ENCODE measurements at places on chromosomes 13 and 19.

GRCh38 chr19:41095703-41096102 is 7.5 kb downstream of the CYP2A13 start:
- no peak for DNase-seq

GRCh38 chr13:110713642-110713952 is at the start of gene ING1:
Gene ING1 (plus strand): TSS chr13:110713700. CDS start chr13:110714150, 450 bp downstream.
- no peak for DNase-seq

DNA sequence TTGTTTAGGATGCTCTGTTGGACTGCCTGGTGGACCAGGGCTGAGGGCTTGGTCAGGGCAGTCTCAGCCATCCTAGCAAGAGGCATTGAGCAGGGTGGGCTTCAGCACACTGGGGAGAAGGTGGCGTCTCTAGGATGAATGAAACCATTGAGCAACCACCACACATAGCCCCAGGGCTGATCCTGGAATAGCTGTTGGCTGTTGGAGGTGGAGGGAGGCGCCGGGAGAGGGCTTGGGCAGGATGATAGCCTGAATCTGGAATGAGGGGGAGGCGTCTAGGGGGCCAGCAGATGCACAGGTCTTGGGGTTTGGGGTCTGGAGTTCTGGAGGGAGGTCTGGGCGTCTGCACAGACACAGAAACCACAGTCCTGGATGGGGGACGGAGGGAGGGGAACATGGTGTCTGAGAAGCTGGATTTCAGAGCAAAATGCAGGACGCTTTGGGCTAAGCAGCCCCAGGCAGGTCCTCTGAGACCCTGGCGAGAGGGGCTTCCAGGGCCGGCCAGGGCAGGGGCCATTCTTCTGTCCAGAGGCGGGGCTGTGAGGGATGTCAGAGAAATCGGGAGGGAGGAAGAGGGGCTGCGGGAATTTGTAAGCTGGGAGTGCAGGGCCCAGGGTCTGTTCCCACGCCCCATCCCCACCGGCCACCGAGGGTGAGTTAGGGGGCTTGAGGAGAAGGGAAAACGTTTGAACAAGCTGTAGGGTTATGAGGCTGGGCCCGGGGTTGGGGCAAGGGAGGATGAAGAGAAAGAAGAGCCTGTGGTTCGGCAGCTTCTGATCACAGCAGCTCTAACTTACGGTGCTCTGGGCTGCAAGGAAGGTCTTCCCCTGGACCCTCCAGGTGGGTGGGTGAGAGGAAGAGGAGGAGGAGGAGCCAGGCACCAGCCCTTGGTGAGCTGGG is 5.2 kb downstream of the TRAPPC5 start:
- DNase-seq = peak; percentile 46

DNA sequence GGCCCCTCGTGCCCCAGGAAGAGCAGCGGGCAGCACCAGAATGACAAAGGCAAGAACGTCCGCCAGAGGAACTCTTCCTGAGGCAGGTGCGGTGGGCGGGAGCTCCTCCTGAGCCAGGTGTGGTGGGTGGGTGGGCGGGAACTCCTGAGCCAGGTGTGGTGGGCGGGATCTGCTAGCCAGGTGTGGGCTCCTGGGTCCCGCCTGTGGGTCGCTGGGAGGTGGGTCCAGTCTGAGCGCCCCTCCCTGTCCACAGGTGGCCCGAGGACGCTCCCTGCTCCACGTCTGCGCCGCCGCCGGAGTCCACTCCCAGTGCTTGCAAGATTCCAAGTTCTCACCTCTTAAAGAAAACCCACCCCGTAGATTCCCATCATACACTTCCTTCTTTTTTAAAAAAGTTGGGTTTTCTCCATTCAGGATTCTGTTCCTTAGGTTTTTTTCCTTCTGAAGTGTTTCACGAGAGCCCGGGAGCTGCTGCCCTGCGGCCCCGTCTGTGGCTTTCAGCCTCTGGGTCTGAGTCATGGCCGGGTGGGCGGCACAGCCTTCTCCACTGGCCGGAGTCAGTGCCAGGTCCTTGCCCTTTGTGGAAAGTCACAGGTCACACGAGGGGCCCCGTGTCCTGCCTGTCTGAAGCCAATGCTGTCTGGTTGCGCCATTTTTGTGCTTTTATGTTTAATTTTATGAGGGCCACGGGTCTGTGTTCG is 7.0 kb upstream of the HCN2 start:
- peak; percentile 46 for DNase-seq

- DNase-seq = no peak
Measured at GRCh38 chr13:66305961-66306617, 924.0 kb downstream of the PCDH9 start.

DNA sequence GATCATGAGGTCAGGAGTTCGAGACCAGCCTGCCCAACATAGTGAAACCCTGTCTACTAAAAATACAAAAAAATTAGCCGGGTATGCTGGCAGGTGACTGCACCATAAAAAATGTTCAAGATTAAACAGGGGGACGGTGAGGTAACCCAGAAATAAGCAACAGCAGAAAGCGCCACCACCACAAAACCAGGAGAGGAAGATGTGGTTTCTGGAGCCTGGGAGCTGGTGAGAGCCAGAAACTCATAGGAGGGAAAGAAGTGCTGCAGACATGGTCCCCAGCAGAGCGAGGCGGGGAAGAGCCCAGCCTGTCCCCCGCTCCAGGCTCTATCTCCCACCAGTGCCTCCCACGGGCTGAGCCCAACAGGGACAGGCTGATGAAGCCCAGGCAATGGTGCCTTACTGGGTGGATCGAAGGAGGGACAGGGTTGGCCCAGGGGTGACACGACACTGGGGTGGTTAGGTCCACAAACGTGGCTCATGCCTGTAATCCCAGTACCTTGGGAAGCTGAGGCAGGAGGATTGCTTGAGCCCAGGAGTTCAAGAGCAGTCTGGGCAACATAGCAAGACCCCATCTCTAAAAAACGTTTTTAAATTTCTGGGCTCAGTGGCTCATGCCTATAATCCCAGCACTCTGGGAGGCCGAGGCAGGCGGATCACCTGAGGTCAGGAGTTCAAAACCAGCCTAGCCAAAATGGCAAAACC is 19.0 kb downstream of the SPC24 start:
- DNase-seq = no peak

- DNase-seq = no peak
Measured at GRCh38 chr13:106432636-106433035, 102.8 kb downstream of the EFNB2 start.

DNA sequence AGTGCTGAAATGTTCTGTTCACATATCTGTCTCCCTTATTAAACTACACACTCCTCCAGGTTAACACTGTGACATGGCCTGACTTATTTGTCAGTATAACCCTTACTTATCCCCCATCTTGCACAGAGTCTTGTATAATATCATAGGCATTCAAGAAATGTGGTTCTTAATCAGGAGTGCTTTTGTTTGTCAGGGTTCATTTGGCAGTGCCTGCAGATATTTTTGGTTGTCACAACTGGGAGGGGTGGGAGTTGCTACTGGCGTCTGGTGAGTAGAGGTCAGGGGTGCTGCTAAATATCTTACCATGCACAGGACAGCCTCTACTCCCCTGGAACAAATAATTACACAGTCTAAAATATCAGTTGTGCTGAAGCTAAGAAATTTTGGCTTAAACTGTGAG is 20.4 kb upstream of the OBI1 start:
- no peak for DNase-seq

DNA sequence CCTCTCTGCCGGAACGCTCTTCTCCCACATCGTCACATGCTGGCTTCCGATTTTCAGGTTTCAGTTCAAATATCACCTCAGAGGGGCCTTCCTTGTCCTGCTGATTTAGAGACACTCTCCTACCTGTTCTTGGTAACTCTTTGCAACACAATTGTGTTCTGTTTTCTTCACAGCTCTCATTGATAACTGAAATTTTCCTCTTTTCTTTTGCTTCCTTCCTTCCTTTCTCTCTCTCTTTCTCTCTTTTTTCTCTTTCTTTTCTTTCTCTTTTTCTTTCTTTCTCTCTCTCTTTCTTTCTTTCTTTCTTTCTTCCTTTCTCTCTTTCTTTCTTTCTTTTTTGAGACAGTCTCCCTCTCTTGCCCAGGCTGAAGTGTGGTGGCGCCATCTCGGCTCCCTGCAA is 12.0 kb upstream of the LRRC4B start:
- DNase-seq = no peak

GRCh38 chr13:96033220-96034015 is 19.8 kb downstream of the UGGT2 start:
- DNase-seq = peak; percentile 21

- DNase-seq = no peak
Measured at GRCh38 chr19:12626958-12627357, 16.2 kb downstream of the ZNF791 start.

- DNase-seq = no peak
Measured at GRCh38 chr13:49297338-49297737, 49.6 kb downstream of the CDADC1 start.

- DNase-seq = no peak
Measured at GRCh38 chr13:32135655-32136054, 104.1 kb downstream of the FRY start.

DNA sequence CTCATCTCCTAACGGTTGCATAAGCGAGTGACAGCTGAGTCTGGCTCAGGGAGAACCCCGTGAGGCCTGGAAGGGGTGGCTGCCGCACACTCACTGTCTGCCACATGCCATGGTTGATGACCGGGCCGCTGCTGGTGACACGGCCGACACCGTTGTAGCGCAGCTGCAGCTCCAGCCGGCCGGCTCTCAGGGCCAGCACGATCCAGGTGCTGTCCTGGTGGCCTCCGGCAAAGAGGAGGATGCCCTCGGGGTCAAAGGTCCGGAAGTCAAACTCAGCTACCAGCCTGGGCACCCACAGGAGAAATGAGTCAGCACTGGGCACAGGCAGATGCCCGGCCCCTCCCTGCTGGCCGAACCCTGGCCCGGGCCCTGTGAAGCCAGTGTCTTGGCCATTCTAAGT is 31.7 kb downstream of the GAS6 start:
- DNase-seq = peak; percentile 56

- peak; percentile 55 for DNase-seq
Measured at GRCh38 chr13:48320891-48321510, 17.4 kb downstream of the RB1 start.

GRCh38 chr13:72617186-72617585 is 110.2 kb downstream of the MZT1 start:
- no peak for DNase-seq

GRCh38 chr13:74574964-74575728 is 440.9 kb upstream of the KLF12 start:
- DNase-seq = no peak

DNA sequence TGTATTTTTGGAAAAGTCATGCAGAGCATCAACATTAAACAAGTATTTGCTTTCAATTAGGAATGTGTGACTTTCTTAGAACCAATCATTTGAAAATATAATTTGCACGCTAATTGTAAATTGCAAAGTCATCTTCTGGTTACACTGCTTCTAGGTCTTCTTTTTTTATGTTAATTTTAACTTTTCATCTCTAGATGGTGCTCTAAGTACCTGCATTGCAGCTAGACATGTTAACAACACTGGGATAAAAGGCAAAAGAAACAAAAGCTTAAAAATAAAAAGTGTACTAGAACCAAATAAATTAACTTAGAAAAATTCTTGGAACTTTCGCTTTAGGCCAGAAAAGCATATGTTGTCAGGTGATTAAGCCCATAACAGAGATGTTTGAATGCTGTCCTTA is 2758.2 kb downstream of the PCDH9 start:
- DNase-seq = no peak

DNA sequence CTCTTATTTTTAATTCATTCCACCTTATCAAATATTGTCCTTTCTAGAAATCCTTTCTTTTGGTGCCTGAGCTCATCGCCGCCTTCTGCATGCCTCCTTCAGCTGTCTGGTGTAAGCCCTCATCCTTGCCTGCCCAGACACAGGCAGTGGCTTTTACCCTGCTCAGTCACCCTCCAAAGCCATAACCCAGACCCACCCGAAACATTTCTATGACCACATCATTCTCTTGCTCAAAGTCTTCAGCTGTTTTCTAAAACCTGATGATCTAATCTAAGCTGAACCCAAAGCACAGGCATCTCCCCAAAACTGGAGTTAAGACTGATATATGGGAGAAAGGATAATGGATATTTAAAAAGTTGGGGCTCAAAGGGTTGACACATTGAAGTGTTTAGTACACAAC is 753.7 kb upstream of the SGCG start:
- no peak for DNase-seq

- no peak for DNase-seq
Measured at GRCh38 chr13:110640591-110641029, 25.3 kb downstream of the NAXD start.

DNA sequence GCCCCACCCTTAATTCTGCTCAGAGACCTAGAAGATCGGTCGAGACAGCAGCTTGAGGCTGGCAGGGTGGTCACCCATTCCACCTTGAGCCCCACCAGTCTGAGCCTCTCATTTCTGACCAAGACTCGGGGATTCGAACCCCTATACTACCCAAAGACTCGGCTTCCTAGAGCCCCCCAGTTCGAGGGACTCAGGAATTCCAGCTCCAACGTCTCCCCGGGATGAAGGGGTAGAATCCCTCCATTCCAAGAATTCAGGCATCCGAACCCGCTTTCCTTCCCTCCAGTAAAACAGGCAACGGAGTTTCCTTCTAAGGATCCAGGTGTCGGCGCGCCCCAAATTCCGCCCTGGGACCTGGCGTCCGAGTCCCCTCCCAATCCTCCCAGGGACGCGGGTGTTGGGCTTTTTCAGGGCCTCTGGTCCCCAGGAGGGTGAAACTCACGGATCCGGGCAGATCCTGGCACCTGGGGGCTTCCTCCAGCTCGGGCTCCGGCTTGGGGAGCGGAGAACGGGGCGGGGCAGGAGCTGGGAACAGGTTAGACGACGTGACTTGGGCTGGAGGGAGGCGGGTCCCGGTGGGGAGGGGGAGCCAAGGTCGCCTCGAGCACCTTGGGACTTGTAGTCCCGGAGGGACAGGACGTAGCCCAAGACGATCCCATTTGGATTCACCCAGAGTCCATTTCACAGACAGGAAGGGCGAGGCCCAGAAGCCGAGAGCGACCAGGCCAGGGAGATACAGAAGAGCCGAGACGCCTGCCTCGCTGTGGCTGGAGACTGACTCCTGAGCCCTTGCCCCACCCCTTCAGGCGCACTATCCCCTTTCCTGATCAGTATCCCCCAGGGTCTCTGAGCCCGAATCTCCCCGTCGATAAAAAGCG is at the start of gene PPP1R13L:
Gene PPP1R13L (minus strand): TSS at position 513 of the 878 bp plus-strand sequence. CDS start 6,751 bp downstream, outside the sequence.
- DNase-seq = peak; percentile 94

GRCh38 chr13:98775844-98776598 is 23.5 kb upstream of the SLC15A1 start:
- no peak for DNase-seq

DNA sequence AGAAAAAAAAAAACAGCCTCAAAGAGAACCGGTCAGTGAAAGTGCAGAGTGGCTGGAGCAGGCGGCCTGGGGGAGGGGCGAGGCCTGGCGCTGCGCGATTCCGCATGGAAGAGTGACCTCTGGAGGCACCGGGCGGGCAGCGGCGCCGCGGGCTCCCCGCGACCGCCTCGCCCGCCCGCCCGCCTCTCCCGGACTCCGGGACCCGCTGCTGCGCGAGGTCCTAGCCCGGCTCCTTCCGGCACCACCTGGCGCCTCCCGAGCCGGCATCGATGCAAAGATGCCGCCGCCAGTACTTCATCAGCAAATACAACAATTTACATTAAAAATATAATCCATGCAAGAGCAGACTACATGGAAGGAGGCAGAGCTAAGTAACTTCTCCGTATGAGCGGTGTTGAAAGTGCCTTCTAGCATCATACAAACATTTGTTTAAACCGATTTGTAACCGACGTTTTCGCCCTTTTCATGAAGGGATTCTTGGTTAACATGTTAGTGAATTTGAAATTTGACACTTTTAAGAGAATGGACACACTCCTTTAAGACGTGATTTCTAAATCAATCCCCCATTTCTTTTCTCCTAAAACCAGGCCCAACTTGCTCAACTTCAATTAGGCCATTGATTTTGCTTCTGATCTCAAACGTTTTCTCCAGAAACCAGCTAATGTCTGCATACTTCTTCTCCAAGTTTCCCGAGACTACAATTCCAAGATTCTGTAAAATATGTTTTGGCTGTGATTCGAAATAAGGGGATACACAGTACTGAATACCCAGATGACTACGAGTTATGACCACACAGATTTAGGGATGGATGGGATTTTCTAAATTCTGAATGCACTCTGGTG is 2.1 kb downstream of the EFNB2 start:
- peak; percentile 93 for DNase-seq

Measured in right cardiac atrium (tissue), 5 donors.